ENCODE measurements at places on chromosomes 11 and 22. TPM values are rescaled to one million over a fixed set of nuclear protein-coding genes. Genes with fewer than 3 reads are reported as not detected.

- no peak for DNase-seq
Measured at GRCh38 chr11:93822359-93822758, 28.1 kb downstream of the VSTM5 start.

DNA sequence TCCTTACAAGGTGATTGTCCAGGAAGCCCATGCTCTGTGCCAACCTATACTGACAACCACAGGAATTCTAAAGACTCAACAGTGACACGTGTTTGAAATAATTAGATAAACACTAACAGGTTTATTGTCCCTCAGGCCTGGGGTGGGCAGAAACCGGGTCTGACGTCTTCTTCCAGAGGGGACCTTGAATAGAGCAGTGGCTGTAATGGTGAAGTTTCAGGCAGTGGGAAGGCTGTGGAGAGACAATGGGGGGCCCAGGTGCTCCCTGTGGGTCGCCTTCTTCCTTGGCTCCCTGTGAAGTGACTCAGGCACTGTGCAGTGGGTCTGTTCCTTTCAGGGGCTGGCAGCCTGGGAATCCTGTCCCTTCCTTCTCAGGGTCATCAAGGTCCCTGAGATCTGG is 54.6 kb downstream of the OTOG start:
- DNase-seq, result no peak

DNA sequence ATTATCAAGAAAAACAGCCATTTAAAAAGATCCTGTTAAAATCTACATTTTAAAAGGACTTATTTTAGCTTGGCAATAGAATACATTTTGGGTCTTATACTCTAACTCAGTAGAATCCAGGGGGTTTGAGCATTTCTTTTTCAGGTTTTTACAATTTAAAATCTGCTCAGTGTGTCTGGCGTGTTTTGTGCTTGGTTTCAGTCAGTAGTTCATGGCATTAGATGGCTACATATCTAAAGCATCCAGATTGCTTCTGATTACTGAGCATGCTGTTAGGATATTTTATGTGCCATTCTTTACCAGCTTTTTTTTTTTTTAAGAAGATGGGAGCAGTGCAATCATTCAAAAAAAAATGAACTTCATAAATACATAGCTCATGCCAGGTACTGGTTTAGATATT is 566.1 kb upstream of the LARGE1 start:
- no peak for DNase-seq

DNA sequence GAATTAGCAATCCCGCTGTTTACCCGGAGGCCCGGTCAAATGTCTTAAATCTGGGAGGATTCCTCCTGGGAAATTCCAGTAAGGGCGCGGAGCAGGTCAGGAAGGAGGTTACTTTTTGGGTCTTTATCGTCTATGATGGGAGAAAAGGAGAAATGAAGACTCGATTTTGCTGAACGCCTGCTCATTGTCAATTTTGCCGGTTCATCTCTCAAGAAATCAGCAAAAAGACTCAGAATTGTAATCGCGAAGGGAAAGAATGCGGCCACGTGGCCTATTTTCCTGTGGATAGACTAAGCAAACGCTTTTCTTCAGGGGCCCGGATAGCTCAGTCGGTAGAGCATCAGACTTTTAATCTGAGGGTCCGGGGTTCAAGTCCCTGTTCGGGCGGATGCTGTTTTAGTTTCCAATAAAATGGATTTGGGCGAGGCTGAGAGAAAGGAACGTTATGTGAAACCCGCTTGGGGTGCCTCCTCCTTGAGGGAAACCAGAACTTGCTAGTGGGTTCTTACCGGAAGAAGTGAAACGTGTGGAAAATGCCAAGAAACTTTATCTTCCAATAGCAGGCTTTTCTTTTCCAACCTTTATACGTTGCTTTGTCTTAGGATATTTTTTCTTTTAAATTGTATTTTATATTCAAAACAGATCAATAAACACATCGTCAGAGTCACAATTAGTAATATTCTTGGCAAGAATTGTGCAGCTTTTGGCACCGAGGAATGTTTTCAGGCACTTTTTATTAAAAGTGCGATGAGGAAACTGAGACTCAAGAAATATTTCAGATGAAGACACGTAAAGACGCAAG is 45.0 kb downstream of the OR4D9 start:
- DNase-seq, result no peak

DNA sequence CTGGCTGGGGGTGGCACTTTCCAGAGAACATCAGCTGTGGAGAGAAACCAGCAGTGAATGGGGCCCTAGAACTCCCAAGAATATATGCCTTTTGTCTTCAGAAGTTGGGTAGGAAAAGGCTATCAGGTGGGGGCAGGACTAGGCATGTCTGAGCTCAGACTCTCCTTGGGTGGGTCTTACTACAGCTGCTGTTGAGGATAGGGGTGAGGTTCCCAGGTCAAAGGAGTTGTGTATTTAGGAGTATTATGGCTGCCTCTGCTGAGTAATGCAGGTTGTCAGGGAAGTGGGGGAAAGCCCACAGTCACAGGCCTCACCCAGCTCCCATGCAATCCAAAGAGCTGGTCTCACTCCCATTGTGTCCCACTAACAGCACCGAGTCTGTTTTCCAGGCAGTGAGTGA is 26.1 kb downstream of the SLC22A9 start:
- no peak for DNase-seq

DNA sequence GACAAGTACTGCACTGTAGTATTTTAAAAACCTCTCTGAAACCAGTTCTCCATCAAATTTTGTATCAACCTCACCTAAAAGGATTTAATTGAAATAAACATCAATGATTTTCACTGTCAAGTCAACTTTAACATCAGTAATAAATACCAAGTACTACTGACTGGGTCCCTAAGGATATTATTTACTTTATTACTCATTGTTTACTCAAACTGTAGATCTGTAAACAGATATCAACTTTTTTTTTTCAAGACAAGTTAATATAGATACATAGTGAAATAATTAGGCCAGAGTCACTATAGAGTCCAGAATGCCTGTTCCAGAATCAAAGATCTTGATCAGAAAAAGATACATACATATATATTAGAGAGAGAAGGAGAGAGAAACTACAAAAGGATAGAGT is 1.6 kb downstream of the RNF141 start:
- DNase-seq, result no peak

Gene TAF6L
- 13.1 TPM for total RNA-seq

GRCh38 chr22:41445129-41446056 is 1.2 kb downstream of the TOB2 start:
- DNase-seq, result no peak
